Foreskin melanocyte (primary cell): ENCODE measurements at places on chromosomes 2 and 18.

- DNase-seq = no peak
Observed at GRCh38 chr18:26405190-26405801, 143.1 kb downstream of the KCTD1 start.

DNA sequence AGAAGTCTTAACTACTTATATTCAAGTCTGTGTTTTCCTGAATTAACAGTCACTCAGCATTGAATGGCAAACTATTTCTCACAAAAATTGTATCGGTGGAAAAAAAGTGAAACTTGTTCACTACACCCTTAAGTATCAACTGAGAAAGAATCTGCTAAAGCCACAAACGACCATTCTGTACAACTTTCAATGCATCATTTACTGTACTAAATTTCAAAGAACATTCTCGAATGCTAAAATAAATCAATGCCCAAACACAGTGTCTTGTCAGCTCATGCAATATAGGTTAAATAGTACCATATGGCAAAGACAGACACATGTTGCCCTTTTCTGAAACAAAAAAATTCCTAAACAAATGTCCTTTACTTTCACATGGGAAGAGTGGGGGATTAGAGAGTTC is 9.0 kb downstream of the ZNF516 start:
- no peak for DNase-seq

- no peak for DNase-seq
Observed at GRCh38 chr18:9694952-9695495, 13.1 kb upstream of the RAB31 start.

DNA sequence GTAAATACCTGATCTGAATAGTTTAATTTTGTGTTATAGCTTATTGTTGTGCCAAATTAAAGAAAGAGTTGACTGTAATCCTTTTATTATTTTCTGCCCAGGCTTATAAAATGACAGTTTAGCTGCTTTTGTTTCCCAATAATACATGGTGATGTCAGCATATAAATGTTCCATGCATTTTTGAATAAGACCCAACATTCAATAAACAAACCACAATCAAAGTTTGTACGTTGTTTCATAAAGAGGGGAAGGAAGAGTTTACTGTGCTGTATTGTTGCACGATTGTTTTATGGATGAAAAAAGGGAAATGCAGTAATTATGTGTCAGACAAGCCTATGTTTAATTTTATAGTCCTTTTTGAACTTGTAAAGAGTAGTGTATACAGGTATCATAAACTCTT is 177.2 kb upstream of the SCN7A start:
- peak; percentile 36 for DNase-seq

DNA sequence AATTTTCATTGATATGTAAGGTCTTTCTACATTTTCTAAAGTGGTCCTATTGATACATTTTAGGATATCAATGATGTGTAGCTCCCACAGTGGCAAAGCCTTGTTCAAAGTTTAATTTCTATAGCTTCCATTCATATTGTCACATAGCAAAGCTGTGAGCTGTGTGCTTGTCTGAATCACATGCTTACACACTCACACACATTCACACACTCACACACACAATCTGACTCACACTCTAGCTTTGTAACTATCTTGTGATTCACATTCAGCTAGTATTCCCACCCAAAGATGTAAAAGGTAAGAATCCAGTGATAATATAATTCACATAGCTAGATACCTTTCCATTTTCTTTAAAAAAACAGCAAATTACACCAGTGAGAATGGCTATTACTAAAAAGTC is 58.7 kb downstream of the MAPRE2 start:
- peak; percentile 58 for DNase-seq

- peak; percentile 18 for DNase-seq
Observed at GRCh38 chr2:55961318-55961911, 37.8 kb upstream of the EFEMP1 start.
